Stimulated activated CD8-positive, alpha-beta memory T cell treated with anti-CD3 and anti-CD28 coated beads, Interleukin-7, amount 100 ng/mL, for 24 hours (primary cell): ENCODE measurements at places on chromosomes 6 and 20.

GRCh38 chr20:7085467-7085866 is 318.0 kb downstream of the BMP2 start:
- DNase-seq: no peak

GRCh38 chr6:46772016-46772415 is 21.2 kb upstream of the MEP1A start:
- DNase-seq: no peak

GRCh38 chr20:19170148-19170547 is 42.3 kb upstream of the SLC24A3 start:
- no peak for DNase-seq

GRCh38 chr6:142900227-142900971 is 44.6 kb downstream of the HIVEP2 start:
- DNase-seq: no peak

GRCh38 chr6:35724059-35724458 is 12.8 kb upstream of the ARMC12 start:
- no peak for DNase-seq

DNA sequence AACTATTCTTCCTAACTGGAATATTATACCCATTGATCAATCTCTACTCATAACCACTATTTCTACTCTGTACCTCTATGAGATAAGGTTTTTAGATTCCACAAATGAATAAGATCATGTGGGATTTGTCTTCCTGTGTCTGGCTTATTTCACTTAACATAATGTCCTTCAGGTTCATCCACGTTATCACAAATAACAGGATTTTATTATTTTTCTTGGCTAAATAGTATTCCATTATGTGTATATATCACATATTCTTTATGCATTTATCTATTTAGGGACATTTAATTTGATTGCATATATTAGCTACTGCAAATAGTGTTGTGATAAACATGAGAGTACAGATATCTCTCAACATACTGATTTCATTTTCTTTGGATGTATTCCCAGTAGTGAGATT is 823.0 kb upstream of the ADGRB3 start:
- no peak for DNase-seq

- no peak for DNase-seq
Observed at GRCh38 chr6:113221850-113222249, 635.3 kb upstream of the MARCKS start.

- DNase-seq: no peak
Observed at GRCh38 chr6:1679031-1679687, 69.4 kb downstream of the FOXC1 start.

- DNase-seq: no peak
Observed at GRCh38 chr20:37262505-37262904, 891 bp upstream of the GHRH start.

GRCh38 chr6:151290877-151291721 is 51.3 kb downstream of the AKAP12 start:
- DNase-seq: no peak

DNA sequence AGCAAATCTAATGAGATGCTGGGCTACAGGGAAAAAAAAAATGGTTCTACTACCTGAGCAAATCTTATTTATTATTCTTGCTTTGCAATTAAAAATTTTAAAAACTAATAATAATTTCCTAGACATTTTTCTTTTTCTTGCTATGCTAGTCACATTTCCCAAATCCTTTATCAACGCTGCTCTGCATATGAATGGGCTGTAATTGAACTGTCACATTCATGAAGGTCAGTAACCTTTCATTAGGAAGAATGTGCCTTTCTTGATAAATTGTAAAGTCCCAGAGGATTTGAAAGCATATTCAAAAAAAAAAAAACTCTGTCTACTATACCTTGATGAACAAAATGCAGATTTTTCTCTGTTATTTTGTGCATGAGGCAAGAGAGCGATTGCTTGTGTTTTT is 538.7 kb upstream of the ID4 start:
- DNase-seq: no peak

GRCh38 chr20:38033330-38034107 is at the start of the genes RPRD1B and TTI1:
Gene RPRD1B, plus strand, starts transcription at chr20:38033746. Its CDS starts 202 bp downstream, at chr20:38033948.
Gene TTI1, minus strand, starts transcription at chr20:38033456. Its CDS starts 19,640 bp downstream, at chr20:38013816.
- DNase-seq: peak; percentile 82

GRCh38 chr20:33010133-33010504 is 2.6 kb downstream of the BPIFB2 start:
- no peak for DNase-seq

DNA sequence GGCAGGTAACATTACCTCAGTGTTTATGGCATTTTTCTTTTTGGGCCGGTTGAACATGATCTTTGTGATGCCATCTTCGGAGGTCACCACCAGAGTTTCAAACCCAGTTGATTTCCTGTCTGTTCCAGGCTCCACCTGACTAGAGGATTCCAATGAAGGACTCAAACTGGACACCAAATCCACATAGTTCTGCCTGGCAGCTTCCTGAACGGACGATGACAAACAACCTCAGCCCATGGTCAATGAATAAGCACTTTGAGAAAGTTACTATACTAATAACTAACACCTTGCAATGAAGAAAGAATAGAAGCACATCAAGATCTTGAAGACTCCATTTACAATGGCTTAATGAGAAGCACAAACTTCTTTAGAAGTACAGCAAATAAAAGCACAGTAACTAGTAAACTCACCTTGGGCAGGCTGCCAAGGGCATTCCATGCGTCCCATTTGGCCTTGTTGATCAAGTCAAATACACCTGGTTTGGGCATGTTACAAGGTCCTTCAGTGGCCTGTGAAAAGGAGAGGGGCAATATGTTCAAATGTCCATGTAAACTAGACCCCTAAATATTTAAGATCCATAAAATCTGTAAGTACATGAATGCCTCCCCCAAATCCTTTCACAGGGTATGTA is 4.9 kb downstream of the ECI2 start:
- no peak for DNase-seq
